ENCODE measurements at places on chromosomes 6 and 20.

GRCh38 chr20:42700372-42700771, 489.3 kb downstream of the PTPRT start:
- no peak for DNase-seq

DNA sequence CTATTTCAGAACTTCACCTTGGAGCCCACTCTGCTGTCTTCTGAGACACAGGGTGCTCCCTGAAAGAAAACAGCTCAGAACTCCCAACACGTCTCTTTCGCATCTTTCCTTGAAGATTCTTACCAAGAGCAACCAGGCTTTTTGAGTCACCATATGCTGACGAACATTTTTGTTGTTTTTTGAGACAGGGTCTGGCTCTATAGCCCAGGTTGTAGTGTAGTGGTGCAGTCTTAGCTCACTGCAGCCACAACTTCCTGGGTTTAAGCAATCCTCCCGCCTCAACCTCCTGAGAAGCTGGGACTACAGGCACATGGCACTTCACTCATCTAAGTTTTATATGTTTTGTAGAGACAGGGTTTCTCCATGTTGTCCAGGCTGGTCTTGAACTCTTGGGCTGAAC, 68.5 kb downstream of the TRMT11 start:
- no peak for DNase-seq

GRCh38 chr6:145309842-145310535, 425.3 kb downstream of the EPM2A start:
- peak; percentile 29 for DNase-seq

DNA sequence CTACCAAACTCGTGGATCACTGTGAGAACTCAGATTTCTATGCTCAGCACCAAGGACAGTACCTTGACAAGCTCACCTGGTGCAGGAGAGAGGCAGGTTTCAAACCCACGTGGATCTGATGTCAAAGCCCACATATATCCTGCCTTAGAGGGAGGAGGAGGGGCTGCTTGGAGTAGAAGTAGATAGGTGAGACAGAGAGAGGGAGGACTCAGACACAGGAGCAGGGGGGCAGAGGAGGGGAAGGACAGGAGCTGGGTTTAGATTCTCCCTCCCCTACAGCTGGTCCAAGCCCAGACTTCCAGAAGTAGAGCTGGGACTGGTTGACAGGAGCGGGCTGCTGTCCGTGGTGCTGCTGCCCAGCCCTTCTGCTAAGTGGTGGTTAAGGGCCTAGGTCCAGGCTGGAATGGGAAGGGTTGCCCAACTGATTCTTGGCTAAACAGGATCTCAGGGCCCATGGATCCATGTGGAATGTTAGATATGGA, 77.5 kb downstream of the CDH22 start:
- DNase-seq: no peak

DNA sequence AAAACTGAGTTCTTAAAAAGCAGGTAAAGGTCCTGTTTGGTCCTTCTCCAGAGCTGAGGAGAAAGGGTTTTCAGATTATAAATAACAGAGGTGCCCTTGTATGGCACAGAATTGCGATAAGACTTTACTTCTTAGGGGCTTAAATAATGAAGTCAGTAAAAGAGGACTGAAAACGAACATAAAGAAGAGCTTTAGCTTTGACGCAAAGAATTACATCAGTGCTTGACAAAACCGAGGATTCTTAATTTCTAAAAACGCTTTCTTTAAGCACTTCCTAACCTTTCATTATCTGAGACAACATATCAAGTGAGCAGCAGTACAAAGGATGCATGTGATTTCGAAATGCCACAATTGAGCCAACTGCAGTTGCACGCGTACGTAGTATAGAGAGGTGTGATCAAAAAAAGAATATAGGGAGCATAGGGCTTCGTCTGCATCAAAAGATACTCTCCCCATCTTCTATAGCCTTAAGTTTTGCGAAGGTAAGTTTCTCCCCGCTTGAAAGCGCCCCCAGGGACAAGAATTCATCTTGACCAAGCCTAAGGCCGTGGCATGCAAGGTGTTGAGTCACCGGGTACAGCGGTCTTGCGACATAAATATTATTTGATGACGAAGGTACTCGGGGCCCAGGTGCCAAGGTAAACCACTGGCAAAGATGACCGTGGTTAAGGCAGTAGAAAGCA, 778 bp upstream of the LOC128125822 start:
- no peak for DNase-seq

DNA sequence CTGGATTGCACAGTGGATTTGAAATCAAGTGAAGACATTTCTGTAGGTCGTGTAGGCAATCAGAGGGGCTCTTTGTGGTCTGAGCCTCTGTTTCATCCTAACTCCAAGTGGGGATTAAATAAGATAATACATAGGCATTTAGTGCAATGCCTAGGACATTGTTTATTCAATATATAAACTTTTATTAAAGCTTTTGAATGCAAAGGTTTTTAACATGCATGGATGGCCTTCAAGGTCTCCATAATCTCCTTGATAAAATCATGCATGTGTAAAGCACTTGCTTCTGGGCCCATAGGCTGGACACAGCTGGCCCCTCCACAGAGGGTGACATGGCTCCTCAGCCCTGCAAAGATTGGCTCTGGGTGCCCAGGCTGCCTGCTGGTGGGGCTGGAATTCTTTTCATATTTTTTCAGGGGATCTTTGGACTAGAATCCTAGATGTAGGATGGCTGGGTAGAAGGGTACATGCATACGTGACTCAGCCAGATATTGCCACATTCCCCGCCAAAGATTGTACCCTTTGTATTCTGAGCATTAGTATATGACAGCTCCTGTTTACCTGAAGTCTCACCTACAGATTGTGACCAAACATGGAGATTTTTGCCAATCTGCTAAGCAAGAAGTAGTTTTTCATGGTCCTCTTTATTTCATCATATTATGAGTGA, 19.0 kb upstream of the AVP start:
- no peak for DNase-seq

DNA sequence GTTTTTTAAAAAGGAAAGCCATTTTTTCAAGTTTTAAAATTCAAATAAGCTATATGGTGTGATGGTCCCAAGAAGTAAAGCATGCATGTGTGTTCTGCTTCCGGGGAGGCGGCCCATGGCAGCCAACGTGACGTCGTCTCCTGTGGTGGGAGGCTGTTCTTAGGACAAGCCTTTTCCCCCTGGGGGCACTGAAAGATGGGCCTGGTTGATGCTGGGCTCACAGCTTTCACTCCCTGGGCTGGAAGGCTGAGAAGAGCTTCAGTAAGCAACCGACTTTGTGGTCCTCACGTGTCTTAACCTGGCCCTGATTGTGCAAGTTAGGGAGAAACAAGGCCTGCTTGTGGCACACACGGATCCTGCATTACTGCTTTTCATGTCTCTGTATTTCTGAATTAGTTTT, 84.1 kb downstream of the SMOC2 start:
- no peak for DNase-seq

DNA sequence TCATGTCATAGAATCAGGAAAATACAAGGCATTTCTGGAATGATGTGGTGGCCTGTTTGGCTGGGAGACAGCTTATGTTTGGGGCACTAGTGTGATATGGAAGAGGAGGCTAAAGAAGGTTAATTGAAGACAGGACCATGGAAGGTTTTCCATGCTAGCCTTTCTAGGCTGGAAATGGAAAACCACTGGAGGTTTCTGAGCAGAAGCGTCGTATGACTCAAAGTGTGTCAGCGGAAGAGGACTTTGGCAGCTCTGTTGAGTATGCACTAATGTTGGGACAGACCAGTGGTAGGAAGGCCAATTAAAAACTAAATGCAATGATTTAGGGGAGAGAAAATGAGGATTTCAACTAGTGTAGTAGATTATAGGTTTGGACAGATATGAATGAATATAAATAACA, 413.1 kb downstream of the PLCB1 start:
- DNase-seq: no peak

GRCh38 chr20:45019762-45020123, 53.4 kb downstream of the STK4 start:
- no peak for DNase-seq

- DNase-seq: no peak
Measured at GRCh38 chr6:158593670-158594069, 33.8 kb downstream of the TMEM181 start.

DNA sequence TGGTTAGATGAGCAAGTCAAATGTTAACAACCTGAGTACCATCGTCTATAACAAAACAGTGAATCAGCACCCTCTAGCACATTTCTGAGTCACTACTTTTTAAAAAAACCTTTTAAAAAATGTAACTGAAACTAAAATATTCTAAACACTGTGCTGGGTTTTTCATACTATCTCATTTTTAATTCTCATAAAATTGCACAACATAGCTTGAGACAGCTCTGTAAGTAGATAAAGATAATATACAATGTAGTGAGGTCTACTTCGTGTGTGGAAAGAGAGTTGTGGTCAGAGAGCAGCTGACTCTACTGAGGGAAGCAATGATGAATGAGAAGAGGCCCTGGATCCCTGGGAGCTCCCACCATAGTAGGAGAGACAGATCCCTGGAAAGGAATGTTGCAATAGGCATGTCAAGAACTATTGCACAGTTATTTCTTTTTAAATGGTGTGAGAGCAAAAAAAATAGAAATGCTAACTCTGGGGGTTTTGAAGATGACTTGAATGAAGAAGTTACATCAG, 13.6 kb upstream of the CALHM6 start:
- DNase-seq: no peak

DNA sequence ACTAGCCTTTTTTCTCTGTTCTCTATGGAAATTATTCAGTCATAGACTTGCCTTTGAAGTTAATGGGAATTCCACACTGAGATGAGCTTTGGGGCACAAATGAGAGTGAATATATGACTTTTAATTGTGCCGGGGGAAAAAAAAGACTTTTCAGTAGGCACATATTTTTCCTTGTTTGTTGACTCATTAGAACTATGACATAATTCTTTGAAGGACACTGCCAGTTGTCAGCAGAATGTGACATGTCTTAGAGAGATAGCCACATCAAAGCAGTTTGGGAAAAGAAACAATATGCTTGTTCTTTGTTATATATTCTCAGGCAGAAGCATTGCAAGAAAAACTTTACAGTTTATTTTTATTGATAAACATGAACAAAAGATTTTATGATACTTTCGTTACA, 138.3 kb downstream of the COL9A1 start:
- DNase-seq: no peak

DNA sequence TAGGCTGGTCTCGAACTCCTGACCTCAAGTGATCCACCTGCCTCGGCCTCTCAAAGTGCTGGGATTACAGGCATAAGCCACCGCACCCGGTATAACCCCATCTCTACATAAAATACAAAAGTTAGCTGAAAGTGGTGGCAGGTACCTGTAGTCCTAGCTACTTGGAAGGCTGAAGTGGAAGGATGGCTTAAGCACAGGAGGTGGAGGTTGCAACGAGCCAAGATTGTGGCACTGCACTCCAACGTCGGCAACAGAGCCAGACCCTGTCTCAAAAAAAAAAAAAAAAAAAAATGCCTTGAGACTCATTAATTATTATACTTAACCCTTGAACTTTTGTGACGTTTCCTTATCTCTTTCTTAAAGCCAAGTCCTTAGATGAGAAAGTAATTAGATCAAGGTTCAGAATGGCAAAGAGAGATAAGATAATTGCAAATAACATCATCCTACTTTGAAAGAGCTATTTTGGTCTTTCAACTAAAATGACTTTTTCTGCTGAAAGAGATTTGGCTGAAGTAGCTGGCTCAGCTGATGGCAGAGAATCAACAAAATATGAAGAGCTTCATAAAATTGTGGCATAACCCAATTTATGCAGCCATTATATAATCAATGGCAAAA, 4.7 kb upstream of the SHLD1 start:
- DNase-seq: no peak

GRCh38 chr6:119661628-119662027, 312.1 kb upstream of the MAN1A1 start:
- no peak for DNase-seq

GRCh38 chr20:3896853-3897583, 7.8 kb downstream of the PANK2 start:
- no peak for DNase-seq

- DNase-seq: no peak
Measured at GRCh38 chr20:9919271-9920014, 80.6 kb upstream of the PAK5 start.

- DNase-seq: no peak
Measured at GRCh38 chr6:73058736-73059135, 166.6 kb downstream of the KHDC1L start.

GRCh38 chr6:39294133-39294532, 20.1 kb downstream of the KCNK17 start:
- no peak for DNase-seq

GRCh38 chr20:15399781-15400180, 1062.4 kb upstream of the FLRT3 start:
- DNase-seq: no peak

DNA sequence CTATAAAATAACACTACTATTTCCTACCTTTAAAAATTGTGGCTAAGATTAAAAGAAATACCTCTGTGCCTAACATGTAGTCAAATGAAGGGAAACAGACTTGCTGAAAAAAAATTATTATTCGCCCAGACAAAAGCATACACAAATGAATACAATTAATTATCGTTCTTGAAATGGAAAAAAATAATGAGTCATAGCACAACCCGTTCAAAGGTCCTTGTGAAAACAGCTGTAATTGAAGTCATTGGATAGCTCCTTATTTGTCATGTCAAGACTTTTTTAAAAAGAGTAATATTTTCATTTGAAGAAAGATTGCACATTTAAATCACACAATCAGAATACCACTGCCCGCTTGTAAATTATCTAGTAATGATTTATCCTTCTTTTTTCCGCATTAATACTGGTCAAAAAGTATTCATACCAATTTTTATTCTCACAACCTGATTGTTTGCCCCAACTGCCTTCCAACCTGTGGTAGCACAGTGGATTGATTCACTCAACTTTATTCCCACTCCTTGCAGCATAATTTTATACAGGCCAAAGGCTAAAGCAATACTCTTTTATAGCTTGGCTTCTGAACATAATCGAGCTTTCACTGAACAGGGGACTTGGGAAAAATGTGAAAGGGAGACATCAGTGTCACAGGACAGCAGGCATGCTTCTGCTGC, 655.2 kb upstream of the MAP3K7 start:
- no peak for DNase-seq

DNA sequence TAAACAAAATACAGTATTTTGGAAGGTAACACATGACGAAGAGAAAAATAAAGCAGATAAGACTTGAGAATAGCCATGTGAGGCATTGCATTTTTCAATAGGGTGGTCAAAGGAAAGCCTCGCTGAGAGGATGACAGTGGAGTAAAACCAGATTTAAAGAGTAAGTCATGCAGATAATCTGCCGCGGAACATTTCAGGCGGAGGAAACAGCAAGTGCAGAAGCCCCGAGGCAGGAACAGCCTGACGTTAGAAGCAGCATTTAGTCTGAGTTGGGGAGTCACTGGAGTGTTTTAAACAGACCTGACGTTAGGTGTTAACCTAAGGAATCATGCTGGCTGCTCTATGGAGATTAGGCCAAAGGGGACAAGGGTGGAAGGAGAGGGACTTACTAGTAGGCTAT, 65.0 kb upstream of the VSTM2L start:
- DNase-seq: no peak

GRCh38 chr20:48609491-48609978, 218.3 kb downstream of the PREX1 start:
- no peak for DNase-seq

DNA sequence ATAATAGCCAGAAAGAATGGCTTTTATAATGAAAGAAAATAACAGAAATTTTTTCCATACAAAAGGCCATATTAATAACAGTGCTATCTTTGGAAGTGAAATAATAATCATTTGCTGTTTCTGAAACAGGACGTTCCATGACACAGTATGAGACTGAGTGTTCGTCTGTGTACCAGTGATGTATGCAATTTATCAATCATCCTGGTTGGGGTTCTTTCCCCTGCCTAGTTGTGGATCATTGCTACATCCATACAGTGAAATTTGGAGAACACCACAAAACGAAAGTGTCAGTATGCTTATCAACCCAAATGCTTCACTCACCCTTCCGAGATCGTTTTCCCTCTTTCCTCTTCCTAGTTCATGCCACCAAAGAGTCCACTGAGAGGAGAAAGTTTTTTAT, 151.4 kb upstream of the PRDM1 start:
- no peak for DNase-seq

Data from NCI-H1105 (cell line).